ENCODE measurements at places on chromosomes 5 and 9.

DNA sequence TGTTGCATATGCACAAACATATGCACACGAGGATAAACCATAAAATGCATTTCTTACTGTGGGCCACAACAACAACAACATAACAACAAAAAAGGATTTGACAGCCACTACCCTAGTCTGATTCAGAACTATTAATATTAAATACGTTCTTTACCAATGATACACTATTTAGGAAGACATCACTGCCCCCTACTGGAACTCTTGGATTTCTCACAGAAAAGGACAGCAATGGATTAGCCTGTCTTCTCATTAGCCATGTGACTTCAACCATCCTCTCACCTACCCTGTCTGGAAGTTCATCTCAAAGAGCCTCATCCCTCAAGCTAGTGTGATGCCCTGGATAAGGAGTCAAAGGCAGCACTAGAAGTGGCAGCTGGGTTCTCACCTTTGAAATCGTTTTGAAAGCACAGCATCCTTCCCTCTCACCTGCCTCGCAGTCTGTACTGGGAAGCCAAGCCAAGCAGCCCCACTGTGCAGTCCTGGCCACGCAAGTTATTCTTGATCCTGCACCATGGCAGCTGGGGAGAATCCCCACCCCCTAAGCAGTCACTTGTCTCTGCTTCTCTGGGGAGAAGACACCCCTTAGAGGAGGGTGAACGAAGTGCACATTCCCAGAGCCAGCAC is 64.6 kb downstream of the SH3TC2 start:
- peak; percentile 70 for DNase-seq

DNA sequence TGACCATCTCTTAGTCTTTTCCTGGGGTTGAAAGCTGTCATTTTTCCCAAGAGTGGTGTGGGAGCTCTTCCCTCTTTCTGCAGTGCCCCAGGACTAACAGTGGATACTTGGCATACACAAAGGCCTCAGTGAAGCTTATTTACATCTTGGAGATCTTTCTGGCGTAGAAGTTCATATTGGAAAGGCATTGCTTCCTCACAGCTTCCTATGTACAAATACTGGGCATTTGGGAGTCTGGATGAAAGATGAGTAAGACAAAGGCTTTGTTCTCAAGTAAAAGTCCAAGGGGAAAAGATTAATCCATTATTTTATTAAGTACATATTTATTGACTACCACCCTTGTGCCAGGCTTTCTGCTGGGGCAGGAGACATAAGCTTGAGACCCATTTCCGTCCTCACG is 22.0 kb downstream of the MAP3K1 start:
- no peak for DNase-seq

DNA sequence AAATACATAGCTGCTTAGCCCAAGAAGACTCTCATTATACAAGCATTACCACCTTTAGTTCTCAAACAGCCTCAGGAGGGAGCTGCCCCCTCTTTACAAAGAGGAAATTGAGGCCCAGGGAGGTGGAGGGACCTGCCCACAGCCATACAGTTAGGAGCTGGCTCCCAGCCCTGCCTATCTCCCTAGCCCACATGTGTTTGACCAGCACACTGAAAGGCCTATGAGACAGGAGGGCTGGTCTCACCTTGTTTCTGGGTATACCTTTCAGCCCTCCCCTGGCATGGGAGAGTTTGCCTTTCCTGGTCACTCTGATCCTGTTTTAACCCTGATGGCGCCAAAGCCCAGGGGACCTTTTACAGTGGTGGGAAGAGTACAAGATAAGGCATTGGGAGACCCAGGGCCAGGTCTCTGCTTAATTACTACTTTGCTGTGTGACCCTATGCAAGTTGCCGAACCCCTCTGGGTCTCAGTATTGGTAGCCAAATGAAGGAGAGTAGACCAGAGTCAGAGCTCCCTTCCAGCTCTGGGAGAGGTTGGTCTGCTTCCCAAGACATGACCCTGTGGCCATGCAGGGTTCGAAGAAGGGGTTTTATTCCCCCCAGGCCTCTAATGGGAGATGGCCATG is 60.9 kb upstream of the RPL26L1 start:
- no peak for DNase-seq

- peak; percentile 72 for DNase-seq
Measured at GRCh38 chr9:112029921-112030444, 133.4 kb downstream of the UGCG start.

- no peak for DNase-seq
Measured at GRCh38 chr5:100421360-100421759, 113.8 kb upstream of the FAM174A start.

All from AG10803 (cell line).